Activated CD4-positive, alpha-beta T cell treated with anti-CD3 and anti-CD28 coated beads for 36 hours (primary cell): ENCODE measurements at places on chromosomes 13 and 19.
A peak's percentile ranks its signal among the peaks of the same experiment; 100 is the strongest.

DNA sequence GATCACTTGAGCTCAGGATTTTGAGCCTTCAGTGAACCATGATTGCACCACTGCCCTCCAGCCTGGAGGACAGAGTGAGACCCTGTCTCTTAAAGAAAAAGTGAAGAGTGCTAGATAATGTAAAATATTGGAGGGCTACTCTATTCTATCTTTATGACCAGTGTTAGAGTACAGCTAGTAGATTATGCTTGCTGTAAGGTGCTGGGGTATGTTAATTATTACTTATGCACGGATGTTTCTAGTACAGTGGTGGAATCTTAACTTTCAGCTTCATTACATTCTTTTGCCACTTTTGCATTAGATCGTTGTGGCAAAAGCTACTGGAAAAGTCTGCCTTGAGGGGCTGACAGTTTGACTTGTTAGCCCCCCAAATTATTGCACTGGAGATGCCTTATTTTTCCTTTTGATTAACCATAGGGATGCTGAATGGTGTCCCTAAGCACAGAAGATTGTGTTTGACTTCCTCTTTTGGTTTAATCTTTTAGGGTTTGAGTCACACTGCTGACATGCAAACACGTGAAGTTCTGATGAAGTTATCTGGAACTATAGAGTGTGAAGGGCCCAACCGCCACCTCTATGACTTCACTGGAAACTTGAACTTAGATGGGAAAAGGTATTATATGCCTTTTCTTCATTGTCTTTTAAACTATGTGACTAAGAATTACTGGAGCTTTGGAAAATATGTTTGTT is 169.8 kb downstream of the ATP8A2 start:
- H3K4me1 ChIP-seq: no peaks in the 10 kb centered on the region
- H3K27me3 ChIP-seq: peaks cover 10% of the 10 kb centered on the region
- no peak for DNase-seq
- no peak overlapping the region for H3K4me3 ChIP-seq
- H3K27ac ChIP-seq: no peak overlapping the region

- H3K4me3 ChIP-seq: no peak overlapping the region
- peaks cover 10% of the 10 kb centered on the region for H3K4me1 ChIP-seq
- no peaks in the 10 kb centered on the region for H3K36me3 ChIP-seq
- no peak overlapping the region for H3K27ac ChIP-seq
- H3K27me3 ChIP-seq: no peaks in the 10 kb centered on the region
Measured at GRCh38 chr19:35049456-35049855, 7.9 kb downstream of the HPN start.

DNA sequence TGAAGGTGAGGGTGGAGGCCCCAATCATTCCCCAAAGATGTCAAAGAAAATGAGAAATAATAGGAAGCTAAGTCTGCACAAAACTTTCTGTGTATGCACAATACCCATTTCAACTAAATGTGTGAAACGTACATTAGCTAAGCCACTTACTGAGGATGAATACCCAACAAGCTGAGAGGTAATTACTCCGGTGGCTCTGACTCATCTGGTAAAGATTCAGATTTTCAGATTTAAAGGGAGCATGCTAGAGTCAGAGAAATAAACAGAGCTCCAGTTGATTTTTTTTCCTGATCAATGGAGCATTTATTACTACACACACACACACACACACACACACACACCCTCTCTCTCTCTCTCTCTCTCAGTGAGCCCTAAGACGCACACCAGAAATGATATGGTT is 194.8 kb upstream of the ARGLU1 start:
- H3K36me3 ChIP-seq: no peaks in the 10 kb centered on the region
- DNase-seq: no peak
- H3K4me1 ChIP-seq: no peaks in the 10 kb centered on the region
- no peaks in the 10 kb centered on the region for H3K27me3 ChIP-seq
- H3K4me3 ChIP-seq: no peak overlapping the region

DNA sequence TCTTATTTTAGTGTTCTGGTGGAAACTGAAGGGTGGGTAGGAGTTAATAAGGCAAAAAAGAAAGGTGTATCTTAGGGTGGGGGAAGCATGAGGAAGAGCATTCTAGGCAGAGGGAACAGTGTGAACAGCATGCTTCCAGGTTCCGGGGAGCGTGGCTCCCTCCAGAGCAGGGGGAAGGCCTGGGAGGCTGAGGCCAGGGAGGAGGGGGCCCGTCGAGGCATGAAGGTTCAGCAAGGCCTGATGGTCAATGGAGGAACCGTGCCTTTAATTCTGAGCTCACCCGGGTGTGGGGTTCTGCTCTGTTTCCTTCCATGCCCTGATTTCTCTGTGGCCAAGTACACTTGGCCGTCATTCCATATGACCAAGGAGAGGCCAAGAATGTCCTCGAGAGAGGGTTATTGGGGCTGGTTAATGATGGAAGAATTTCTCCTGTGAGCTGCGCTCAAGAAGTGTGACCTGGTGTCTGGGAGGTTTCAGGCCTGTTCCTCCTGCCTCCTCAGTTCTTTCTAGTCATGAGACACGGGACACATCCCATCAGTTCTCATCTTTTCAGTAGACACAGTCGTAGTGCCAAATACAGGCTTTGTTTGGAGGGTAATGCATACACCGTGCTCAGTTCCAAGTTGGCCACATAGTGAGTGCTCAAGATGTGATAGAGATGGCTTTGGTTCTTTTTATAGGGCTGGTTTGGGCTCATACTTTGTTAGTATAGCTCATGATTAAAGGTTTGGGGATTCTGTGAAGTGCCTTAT is 73.6 kb downstream of the SIPA1L3 start:
- no peak overlapping the region for H3K4me3 ChIP-seq
- no peak overlapping the region for H3K27ac ChIP-seq
- peaks cover 3% of the 10 kb centered on the region for H3K4me1 ChIP-seq
- H3K27me3 ChIP-seq: no peaks in the 10 kb centered on the region
- no peak for DNase-seq

DNA sequence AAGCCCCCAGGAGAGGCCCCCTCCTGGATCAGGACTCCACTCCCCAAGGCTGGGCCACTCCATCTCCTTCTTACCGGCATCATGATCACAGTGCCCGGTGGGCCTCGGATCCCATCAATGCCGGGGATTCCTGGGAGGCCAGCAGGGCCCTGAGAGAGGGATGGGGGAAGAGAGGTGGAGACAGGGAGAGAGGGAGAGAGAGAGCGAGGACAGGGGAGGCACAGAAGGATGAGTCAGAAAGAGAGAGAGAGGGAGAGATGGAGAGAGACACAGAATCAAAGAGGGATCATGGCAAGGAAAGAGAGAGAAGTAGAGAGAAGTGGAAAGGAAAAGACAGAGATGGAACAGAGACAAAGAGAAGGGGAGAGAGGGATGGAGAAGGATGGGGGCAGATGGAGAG is 13.8 kb downstream of the COL5A3 start:
- no peak for DNase-seq
- no peaks in the 10 kb centered on the region for H3K36me3 ChIP-seq
- peaks cover 2% of the 10 kb centered on the region for H3K4me1 ChIP-seq
- no peak overlapping the region for H3K4me3 ChIP-seq
- no peak overlapping the region for H3K27ac ChIP-seq
- peaks cover 11% of the 10 kb centered on the region for H3K27me3 ChIP-seq

DNA sequence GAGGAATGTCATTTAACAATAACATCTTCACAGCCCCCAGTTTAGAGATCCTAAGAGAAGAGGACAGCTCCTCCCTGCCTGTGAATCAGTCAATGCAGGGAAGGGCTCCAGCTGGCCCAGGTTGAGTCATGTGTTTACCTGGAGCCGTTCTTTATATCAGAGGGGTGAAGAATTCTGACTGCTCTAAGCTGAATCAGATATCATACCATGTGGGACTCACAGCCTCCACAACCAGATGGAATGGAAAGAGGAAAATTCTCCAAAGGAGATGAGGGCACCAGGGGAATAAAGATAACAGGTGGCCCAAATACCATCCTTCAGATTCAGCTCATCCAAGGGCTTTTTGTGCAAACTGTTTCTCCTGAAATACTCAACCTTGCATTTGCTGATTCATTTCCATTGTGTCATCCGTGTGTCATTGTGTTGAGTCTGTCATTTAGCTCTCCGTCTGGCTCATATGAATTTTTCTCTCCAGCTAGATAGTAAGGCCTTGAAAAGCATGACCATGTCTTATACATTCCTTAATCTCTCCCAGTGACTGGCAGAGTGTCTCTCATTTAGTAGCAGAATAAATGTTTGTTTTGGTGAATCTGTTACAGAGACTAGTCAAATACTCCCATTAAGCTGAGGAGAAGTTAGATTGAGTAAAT is 217.9 kb downstream of the RFC3 start:
- H3K27me3 ChIP-seq: peaks cover 2% of the 10 kb centered on the region
- H3K4me1 ChIP-seq: no peaks in the 10 kb centered on the region
- DNase-seq: no peak
- H3K36me3 ChIP-seq: no peaks in the 10 kb centered on the region
- no peak overlapping the region for H3K27ac ChIP-seq
- no peak overlapping the region for H3K4me3 ChIP-seq

- H3K36me3 ChIP-seq: no peaks in the 10 kb centered on the region
- H3K27ac ChIP-seq: no peak overlapping the region
- DNase-seq: no peak
- no peak overlapping the region for H3K4me3 ChIP-seq
- peaks cover 2% of the 10 kb centered on the region for H3K27me3 ChIP-seq
Measured at GRCh38 chr19:2464389-2464788, 7.6 kb upstream of the LMNB2 start.

GRCh38 chr13:111883571-111884343 is 183.2 kb upstream of the SOX1 start:
- H3K4me3 ChIP-seq: no peak overlapping the region
- peaks cover 9% of the 10 kb centered on the region for H3K27me3 ChIP-seq
- no peaks in the 10 kb centered on the region for H3K4me1 ChIP-seq
- no peak for DNase-seq

- H3K4me1 ChIP-seq: peaks cover 58% of the 10 kb centered on the region
- no peaks in the 10 kb centered on the region for H3K27me3 ChIP-seq
- peak overlapping the region; percentile 32 for H3K4me3 ChIP-seq
- peak; percentile 81 for DNase-seq
- peak overlapping the region; percentile 78 for H3K27ac ChIP-seq
- peaks cover 45% of the 10 kb centered on the region for H3K36me3 ChIP-seq
Measured at GRCh38 chr19:55638864-55639359, 1.9 kb upstream of the ZNF580 start.

DNA sequence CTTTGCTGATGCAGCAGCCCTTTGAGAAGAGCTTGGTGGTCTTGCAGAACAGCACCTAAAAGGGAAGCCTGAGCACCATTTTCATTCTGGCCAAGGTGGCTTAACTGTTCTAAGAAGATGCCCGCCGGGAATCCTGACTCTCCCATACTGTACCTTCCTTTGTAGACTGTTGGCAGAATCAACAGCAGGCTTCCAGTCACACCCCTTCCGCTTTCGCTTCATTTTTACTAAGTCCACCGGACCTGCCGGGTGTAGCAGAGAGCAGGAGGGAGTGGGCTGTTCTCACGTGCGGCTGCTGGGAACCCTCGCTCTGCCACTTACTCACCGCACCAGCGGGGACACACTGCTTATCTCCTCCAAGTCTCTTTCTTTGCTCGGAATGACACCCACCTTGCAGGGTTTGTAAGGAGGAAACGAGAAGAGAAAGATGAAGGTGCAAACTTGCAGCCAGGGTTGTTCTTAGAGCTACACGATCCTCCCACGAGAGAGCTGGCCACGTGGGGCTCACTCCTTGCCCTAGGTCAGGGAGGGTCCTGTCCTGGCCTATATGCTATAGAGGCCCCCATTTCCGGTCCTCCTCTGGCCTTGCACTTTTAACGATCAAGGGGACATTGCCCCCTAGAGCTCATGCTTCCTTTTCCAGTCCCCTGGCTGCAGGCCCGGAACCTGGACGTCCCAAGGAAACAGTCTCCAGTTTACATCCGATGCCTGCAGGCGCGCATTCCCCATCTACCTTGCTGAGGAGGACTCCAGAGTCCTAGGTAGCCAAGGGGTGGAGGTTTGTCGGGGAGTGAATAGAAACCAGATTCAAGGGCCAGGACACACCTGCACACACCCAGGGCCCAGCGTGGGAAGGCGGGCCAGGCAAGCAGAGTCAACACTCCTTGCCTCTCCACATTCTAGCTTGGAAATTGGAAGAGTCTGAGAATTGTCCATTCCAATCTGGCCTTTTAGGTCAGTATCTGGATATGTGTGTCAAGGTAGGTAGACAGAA is 453.6 kb downstream of the IRS2 start:
- H3K27me3 ChIP-seq: no peaks in the 10 kb centered on the region
- H3K27ac ChIP-seq: no peak overlapping the region
- no peaks in the 10 kb centered on the region for H3K4me1 ChIP-seq
- no peak overlapping the region for H3K4me3 ChIP-seq
- no peak for DNase-seq
- H3K36me3 ChIP-seq: no peaks in the 10 kb centered on the region

- H3K4me3 ChIP-seq: no peak within 1 kb of the TSS
- peaks cover 4% of the 10 kb centered on the region for H3K4me1 ChIP-seq
- H3K36me3 ChIP-seq: no peaks in the 10 kb centered on the region
- H3K27me3 ChIP-seq: peaks cover 47% of the 10 kb centered on the region
- DNase-seq: peak; percentile 68
- H3K27ac ChIP-seq: no peak within 1 kb of the TSS
Measured at GRCh38 chr19:18385675-18386542, at the start of gene GDF15. TSS of gene GDF15 (plus strand) at chr19:18386158. CDS start at chr19:18386190, 32 bp downstream.

DNA sequence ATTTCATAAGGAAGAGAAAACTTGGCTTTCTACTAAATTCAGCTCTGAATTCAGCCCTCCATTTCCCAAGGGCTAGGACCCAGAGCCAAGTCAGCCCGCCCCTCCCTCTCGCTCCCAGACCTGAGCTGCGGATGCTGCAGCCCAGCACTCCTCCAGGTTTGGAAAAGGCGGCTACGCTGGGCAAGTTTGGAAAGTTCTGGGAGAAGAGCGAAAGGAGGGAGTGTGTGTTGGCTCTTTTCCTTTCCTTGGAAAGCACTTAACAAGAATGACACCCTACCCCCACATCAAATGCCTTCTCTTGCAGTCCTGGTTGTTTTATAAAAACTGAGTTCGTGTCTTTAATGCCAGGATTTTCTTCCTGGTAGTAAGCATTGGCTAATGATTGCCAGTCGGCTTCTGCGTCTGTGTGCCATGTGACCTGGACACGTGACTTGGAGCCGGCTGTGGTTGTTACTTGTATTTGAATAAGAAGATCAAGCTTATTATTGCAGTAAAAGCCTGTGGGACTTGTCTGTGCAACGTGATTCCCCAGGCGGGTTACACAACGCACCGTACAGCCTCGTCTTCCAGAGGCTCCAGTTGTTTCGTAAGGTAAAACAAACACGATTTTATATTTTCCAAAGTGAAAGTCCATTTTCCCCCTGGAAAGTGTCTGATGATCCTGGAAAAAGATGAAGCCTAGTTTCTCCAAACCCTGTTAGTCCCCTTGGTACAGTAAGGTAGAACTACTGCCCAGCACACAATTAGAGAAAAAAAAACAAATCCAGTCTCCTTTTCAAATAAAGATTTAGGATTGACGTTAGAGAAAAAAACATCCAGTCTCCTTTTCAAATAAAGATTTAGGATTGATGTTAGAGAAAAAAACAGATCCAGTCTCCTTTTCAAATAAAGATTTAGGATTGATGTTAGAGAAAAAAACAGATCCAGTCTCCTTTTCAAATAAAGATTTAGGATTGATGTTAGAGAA is 26.8 kb upstream of the UBE2L5 start:
- peak; percentile 85 for DNase-seq
- no peaks in the 10 kb centered on the region for H3K27me3 ChIP-seq
- peaks cover 26% of the 10 kb centered on the region for H3K4me1 ChIP-seq
- H3K4me3 ChIP-seq: peak overlapping the region; percentile 82
- peak overlapping the region; percentile 96 for H3K27ac ChIP-seq
